ENCODE measurements at places on chromosomes 13 and 19.

GRCh38 chr19:532561-533363 lies 1.2 kb downstream of the CDC34 start:
- DNase-seq = peak; percentile 39

- peak; percentile 59 for DNase-seq
Observed at GRCh38 chr19:28701491-28701890, 511.5 kb downstream of the UQCRFS1 start.

- no peak for DNase-seq
Observed at GRCh38 chr13:114249077-114249476, 14.4 kb downstream of the CDC16 start.

DNA sequence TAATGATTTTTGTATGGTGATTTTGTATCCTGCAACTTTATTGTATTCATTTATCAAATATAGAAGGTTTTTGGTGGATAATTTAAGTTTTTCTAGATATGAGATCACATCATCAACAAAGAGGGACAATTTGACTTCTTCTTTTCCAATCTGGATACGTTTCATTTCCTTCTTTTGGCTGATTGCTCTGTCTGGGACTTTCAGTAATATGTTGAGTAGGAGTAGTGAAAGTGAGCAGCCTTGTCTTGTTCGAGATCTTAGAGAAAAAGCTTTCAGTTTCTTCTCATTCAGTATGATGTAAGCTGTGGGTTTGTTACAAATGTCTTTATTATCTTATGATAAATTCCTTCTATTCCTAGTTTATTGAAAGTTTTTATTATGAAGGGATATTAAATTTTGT lies 352.0 kb upstream of the DACH1 start:
- no peak for DNase-seq

- no peak for DNase-seq
Observed at GRCh38 chr19:35986664-35987570, 8.1 kb upstream of the SDHAF1 start.

GRCh38 chr13:44904967-44905366 lies 84.3 kb downstream of the NUFIP1 start:
- DNase-seq = peak; percentile 97

DNA sequence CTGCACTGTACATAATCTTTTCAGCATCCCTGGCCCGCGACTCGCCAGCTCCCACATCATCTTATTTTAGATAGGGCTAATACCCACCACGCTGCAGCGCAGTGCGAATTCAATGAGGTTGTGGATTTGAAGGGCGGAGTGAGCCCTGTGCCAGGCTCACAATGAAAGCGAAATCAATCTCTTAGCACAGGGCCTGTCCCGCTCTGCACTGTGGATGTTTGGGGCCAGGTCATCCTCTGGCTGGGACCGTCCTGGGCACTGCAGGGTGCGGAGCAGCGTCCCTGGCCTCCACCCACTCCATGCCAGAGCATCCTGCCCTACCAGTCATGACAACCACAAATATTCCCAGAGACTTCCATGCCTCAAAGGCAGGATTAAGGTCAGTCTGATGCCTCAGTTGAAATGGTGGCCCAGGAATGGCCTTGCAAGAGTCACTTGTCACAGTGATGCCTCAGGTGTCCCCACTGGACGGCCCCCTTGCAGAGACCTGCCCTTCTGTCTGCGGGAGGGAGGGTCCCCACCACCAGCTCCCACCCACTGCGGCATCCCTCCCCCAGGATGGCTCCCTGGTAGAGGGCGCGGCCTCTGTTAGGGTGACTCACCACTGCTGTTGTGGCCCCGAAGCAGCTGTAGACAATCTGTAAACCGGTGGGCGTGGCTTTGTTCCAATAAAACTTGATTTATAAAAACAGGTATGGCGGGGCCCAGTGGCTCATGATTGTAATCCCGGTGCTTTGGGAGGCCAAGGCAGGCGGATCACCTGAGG lies 5.6 kb downstream of the UHRF1 start:
- no peak for DNase-seq

- DNase-seq = no peak
Observed at GRCh38 chr13:113874579-113875428, 10.9 kb upstream of the GAS6 start.

- DNase-seq = peak; percentile 53
Observed at GRCh38 chr19:11168568-11168967, 13.0 kb upstream of the SPC24 start.

- no peak for DNase-seq
Observed at GRCh38 chr13:78784014-78784750, 125.2 kb upstream of the OBI1 start.

DNA sequence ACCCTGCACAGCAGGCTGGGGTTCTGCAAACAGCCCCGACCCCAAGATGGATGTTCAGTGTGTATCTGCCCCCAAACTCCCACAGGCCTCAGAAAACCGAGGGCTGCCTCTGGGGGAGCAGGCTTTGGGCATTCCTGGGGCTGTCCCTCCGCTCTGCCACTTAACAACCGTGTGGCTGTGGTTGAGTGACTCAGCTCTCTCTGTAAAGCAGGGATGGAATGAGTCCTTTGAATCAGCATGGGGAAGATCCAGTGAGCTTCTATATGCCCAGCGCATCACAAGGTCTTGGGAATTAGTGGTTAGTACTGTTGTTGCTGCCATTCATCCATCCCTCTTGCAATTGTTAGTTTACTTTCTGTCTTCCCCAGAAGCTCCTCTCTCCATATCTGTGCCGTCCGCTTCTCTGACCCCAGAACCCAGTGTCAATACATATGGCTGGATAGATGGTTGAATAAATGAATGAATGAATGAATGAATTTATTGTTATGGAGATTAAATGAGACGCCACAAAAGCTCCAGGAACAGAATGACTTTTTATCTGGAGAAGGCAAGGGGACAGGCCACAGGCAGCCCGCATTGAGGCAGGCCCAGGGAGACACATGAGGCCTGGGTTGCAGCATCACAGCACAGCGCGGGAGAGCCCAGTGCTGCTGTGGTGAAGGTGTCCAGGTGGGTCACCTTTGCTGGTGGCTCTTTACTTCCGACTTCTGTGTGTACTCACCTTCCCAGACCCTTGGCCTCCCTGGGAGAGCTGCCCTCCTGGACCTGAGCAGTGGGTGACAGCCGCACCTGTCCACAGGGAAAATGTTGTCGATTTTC lies 89.2 kb downstream of the RGCC start:
- DNase-seq = peak; percentile 89

DNA sequence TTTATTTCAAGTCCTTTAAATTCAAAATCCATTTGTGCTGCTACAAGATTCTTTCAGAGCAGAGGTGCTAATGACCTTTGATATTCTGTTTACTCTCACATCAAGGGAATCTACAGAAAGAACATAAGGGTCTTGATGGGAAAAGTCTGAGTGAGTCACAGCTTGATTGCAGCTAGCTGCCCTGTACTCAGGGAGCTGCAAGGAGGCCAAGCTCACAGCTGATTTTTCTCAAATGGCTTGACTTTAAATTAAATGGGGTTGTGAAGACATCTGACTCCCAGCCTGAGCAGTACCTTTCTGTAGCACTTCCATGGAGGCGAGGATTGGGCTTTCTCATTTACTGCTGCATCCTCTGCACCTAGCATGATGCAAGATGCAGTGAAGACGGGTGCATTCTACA lies 62.5 kb downstream of the RAP2A start:
- no peak for DNase-seq

GRCh38 chr13:101390461-101390860 lies 25.8 kb downstream of the NALCN start:
- DNase-seq = peak; percentile 48

GRCh38 chr19:46610851-46611770 lies 10.0 kb downstream of the CALM3 start:
- peak; percentile 82 for DNase-seq

- no peak for DNase-seq
Observed at GRCh38 chr19:30136611-30137195, 194.7 kb downstream of the URI1 start.

DNA sequence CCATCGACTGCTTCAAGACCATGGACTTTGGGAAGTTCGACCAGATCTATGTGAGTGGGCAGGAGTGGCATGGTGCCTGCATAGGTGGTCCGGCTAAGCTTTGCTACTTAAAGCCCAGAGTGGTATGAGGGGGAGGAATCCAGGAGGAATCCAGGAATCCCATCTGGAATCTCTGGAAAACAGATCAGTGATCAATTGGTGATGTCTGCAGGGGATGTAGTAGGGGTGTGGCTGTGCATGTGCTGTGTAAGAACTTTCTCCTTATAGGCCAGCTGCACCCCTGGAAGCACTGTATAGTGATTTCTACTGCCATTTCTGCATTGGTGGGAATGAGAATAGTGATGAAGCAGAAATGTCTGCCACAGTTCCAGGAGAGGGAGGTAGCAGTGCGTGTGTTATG lies 23.6 kb downstream of the PNPLA6 start:
- no peak for DNase-seq

DNA sequence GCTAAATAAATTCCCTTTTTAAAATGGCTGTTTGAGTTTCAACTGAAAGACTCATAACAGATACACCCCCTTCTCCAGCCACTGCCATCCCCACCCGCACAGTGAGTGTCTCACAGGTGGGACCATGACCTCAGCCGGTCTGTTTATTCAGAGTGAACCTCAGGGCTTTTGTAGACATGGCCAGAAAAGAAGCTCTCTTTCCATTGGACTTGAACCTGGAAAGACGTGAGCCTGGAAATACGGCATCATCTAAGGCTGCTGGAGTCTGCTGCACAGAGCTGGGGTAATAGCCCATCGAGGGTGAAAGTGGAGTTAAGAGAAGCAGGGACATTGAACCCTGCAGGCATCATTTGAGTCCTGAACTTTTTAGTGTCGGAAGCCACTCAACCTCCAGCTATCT lies 15.2 kb upstream of the KPNA3 start:
- no peak for DNase-seq

DNA sequence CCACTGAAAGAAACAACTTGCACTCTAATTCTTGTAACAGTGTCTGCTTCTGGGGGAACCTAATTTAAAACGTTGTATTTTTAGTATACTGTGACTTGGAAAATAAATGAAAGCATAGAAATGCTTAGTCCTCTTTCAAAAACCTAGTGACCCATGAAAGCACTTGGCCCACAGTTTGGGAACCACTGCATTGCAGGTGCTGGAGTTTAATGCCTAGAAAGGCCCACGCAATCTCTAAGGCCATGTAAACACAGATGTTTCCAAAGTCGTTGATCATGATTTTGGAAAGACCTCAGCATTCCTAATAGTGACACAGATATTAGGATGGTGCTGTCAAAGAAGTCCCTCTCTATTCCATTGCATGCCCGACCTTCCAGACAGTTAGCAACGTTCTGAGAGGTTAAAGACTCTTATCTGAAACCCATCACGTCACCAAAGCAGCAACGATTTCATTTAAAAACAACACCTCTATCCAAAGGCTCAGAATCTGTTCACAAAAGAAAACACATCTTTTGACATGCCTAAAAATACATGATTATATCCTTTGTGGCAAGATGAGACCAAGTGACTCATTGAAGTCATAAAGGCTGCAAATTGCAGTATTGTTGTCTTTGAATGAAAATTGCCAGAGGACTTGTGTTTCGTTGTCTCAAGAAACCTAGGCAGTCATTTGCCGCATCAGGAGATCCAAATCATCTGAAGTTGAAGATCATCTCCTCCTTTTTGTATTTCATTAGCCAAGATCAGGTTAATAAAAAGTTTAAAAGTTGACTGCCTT lies 328.0 kb upstream of the ZNF507 start:
- peak; percentile 18 for DNase-seq

DNA sequence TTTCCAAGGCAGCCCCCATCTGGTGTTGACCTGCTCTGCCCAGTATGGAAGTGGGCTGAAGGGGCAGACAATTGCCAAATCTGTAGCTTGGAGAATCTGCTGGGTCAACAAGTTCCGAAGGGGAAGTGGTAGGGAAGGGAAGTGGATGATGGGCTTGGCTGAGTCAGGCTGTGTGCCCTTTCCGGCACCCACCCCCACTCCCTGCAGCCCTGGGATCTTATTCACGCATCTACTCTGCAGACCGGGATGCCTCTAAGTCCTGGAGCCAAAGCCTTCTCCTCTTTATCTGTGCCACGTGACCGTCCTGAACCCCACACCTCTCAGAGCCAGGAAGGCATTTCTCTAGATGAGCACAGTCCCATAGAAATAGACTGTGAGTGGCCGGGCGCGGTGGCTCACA lies 7.5 kb upstream of the C5AR2 start:
- DNase-seq = no peak

DNA sequence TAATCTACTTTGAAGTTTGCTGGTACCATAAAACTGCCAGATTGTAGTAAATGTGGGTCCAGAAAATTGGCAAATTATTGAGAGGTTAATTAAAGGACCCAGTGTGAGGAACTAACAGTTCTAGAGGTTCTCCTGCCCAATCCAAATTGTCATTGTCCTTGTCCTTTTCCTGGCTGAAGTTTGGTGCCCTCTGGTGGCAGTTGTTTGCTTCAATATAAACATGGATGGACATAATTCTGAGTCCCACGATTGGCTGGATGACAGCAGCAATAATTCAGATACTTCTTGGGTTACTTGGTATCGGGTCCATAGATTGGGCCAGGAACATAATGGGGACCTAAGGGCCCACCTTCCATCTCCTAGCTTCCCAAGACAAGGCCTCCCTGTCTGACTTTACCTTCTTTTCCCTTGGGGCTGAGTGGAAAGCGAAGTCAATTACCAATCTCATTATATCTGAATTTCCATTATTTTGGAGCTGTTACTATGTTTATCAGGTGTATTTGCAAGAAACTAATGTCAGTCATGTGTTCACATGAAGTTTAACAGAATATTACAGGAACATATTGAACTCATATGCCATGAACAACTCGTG lies 33.8 kb upstream of the GARRE1 start:
- DNase-seq = no peak

DNA sequence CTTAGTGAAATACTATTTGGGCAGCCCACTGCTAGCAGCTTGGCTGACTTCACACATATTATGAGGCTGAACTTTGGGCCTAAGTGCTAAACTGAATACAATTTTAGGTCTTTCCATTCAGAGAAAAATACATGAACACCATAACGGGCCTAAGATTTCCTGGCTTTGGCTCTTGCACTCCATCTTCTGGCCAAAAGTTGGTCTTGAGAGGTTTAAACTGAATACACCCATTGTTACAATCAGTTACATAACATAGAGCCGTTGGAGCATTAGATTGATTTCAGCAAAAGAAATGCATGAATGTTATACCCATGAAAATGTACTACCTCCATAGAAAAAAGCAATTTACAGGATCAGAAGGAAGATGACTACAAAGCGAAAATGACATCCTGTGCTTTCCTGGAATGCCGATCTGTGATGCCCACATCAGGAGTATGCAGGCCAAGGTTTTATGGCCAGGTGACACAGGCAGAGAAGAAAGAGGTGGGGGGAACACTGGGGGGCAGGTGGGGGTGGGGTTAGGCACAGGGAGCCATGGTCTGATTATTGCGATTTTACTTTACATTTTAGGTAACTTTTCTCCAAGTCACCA lies 11.1 kb upstream of the SHISA2 start:
- DNase-seq = peak; percentile 71

DNA sequence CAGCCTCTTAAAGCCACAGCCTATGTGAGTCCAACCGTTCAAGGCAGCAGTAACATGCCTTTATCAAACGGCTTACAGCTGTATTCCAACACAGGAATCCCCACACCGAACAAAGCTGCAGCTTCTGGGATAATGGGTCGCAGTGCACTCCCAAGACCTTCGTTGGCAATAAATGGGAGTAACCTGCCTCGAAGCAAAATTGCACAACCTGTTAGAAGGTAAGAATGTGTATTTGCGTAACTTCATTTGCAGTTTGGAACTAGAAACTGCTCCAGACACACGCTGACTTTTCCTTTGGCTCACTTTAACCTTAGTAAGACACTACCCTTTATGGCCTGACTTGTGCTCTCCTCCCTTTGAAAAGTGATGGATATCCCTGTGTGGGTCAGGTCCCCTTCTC lies 63.4 kb downstream of the SLAIN1 start:
- DNase-seq = no peak

- DNase-seq = no peak
Observed at GRCh38 chr13:114200399-114200911, 21.4 kb downstream of the CFAP97D2 start.
